Stimulated activated CD4-positive, alpha-beta T cell treated with anti-CD3 and anti-CD28 coated beads, Interleukin-4, amount 100 ng/mL, for 48 hours (primary cell): ENCODE measurements at places on chromosomes 2 and 18.

GRCh38 chr2:229669841-229670240 lies 44.5 kb downstream of the DNER start:
- DNase-seq: no peak

- no peak for DNase-seq
Measured at GRCh38 chr18:14974576-14974975, 226.6 kb downstream of the ANKRD30B start.

DNA sequence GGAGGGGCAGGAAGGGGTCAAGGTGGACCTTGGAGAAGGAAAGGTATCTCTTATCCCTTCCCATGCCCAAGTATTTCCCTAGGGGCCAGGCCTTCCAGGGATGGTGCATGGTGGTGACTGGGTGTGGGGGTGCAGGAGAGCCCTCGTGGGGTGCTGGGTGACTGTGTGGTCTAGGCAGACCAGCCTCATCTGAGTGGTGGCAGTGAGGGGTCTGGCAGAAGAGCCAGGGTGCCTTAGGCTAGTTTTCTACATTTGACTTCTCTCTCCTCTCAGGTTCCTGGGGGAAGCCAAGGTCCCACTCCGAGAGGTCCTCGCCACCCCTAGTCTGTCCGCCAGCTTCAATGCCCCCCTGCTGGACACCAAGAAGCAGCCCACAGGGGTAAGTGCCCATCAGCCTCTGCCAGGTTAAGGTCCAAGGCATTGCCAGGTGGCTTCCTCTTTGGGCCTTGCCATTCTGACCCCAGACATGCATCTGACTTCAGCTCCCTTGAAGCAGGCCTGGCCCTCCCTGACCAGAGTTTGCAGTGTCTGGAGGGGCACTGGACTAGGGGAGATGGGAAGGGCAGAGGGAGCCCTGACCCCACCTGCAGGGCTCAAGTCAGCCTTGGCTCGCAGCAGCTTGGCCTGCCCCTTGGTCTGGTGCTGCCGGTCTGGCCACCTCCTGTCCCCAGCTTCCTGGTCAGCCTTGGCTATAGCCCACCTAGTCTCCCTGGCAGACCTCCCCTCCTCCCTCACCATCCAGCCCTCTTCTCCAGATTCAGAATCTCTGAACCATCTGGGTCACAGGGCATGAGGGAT lies 49.8 kb downstream of the DYSF start:
- no peak for DNase-seq

- DNase-seq: no peak
Measured at GRCh38 chr2:58182527-58182926, 58.6 kb downstream of the FANCL start.

DNA sequence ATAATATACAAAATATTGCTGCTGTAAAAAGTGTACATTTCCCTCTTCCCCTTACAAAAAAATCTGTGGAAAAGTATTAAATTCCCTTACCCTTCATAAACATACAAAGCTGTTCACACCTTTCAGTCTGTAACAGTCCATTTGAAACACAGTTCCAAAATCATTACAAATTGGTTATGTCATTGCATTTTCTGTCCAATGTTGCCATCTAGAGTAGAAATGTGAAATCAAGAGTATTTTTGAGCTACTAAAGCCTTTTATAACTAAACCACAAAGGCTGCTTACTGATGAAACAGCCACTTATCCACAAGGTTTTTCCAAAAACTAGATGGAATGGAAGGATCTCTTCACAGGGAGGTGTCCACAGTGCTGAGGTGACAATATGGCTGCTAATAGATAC lies 72.5 kb downstream of the SS18 start:
- DNase-seq: no peak

DNA sequence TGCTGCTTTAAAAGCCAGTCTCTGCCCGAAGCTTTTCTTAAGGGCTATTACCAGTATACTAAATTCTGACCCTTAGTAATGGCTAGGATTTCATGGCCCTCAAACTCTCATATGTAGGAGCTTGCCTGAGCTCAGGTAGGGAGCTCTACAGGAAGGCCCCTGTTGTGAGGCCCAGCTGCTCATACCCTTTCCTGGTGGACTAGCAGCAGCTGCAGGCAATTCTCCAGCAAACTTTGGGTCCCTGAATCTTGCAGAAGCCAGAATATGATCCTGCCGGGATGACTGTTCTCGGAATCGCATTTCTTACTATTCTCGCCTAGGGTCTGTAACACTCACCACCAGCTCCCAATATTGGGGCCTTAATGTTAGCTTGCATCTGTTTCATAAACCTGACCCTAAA lies 106.4 kb upstream of the SERTAD2 start:
- DNase-seq: no peak

GRCh38 chr2:215594766-215595165 lies 158.9 kb upstream of the FN1 start:
- DNase-seq: no peak

DNA sequence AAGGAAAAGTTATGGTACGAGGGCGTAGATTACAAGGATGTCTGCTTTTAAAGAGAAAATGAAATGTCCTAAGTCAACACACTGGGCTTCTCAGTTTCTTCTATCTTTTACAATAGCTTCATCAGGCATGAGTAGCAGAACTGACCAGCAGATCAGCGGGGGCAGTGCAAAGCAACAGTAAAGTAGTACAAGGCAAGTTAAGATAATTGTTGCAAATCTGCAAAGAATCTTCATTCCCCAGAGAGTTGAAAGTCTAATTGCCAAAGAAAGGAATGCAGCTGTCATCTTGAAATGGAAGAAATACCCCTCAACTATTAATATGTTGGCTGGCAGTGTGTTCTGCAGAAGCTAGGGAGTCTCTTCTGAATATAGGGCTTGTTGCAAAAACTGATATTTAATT lies 60.2 kb upstream of the SLC39A10 start:
- DNase-seq: no peak

GRCh38 chr2:21291426-21291825 lies 167.7 kb downstream of the TDRD15 start:
- no peak for DNase-seq

DNA sequence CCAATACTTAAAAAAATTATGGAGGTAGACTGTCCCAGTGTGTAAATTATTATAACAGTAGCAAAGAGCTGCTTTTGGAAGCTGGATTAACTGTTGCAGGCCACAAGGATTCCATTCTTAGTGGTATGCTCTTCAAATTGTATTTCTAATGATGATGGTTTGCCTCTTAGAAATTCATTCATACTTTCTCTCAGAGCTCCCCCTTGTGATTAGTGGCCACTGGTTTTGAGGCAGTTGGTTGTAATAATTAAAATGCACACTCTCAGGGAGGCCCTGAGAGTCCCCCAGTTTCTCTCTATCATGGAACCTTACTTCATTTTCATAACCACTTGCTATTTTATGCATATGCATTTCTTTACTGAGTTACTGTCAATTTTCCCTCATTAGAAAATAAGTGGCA lies 122.5 kb downstream of the PLA2R1 start:
- no peak for DNase-seq

- no peak for DNase-seq
Measured at GRCh38 chr18:3867864-3868311, 417.9 kb downstream of the TGIF1 start.

GRCh38 chr2:46644690-46645385 lies 165.5 kb downstream of the TMEM247 start:
- DNase-seq: no peak

- no peak for DNase-seq
Measured at GRCh38 chr2:168189835-168190569, 57.4 kb downstream of the STK39 start.

GRCh38 chr2:7931808-7932207 lies 750.0 kb upstream of the ID2 start:
- no peak for DNase-seq

DNA sequence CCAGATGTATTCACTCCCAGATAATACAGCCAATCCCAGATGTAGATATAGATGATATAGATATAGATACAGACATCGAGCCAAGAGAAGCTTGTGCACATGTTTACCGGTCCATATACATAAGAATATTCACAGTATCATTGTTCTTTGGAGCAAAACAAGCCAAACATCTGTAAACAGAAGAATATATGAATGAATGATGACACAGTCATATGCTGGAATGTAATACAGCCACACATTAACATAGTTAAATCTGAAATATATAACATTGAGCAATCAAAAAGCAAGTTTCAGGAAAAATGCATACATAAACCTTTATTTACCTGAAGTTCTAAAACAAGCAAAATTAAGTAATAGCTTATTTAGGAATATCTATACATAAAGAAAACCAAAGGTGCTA lies 182.5 kb downstream of the TXNL1 start:
- DNase-seq: no peak

GRCh38 chr2:232333361-232334135 lies 45.0 kb upstream of the ALPP start:
- no peak for DNase-seq

DNA sequence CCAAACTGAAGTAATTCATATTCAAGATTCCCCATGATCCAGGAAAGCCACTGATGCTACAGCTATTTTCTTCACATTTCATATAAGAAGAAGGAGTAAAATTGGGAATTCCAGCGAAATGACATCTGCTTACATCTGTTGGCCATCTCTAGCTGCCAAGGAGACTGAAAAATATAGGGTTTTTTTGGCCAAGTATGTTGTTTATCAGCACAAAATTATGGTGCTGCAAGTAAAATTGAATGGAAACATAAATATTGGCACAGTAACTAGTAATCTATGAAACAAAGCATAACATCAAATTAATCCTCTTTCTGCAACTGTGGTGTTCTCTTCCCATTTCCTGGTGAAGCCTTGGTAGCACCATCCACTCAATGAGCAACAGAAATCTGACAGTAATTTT lies 649.5 kb upstream of the ZNF804A start:
- DNase-seq: no peak

- DNase-seq: no peak
Measured at GRCh38 chr2:113200736-113201490, 27.1 kb downstream of the PSD4 start.

DNA sequence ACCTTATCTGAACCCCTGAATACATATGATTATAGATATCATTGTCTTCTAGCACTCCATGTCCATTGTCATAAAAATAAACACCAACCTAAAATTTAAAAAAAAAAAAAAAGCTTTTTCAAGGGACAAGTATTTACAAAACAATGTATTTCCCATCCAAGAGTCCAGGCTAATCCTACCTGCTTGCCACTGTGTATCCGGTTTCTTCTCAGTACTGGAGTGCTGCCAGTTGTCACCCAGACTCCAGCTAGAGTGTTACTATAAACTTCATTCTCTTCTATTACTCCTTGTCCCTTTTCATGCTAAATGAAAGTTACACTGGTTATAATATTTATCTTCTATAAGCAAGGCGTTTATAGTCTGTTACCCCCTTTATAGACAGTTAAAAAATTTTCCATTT lies 35.8 kb downstream of the MSH6 start:
- no peak for DNase-seq

DNA sequence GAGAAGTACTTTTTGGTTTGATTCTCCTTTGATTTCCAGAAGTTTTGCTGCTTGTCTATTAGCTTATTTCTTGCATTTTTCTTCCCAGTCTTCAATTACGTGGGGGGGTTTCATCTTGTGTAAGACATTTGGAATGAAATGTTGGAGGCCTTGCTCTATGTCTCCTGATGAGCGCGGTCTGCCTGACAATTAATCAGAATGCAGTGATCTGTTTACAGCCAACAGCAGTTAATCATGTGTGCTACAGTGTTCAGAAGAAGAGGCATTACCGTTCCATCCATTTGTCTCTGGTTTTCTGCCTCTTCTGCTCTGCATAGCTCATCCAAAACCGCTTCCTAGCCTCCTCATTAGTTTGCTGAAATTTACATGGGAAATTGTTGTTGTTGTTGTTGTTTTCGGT lies 134.4 kb upstream of the ST6GAL2 start:
- DNase-seq: no peak

GRCh38 chr2:227221120-227221519 lies 56.7 kb downstream of the COL4A3 start:
- DNase-seq: no peak

- DNase-seq: no peak
Measured at GRCh38 chr2:52269696-52270485, 1238.0 kb upstream of the NRXN1 start.

DNA sequence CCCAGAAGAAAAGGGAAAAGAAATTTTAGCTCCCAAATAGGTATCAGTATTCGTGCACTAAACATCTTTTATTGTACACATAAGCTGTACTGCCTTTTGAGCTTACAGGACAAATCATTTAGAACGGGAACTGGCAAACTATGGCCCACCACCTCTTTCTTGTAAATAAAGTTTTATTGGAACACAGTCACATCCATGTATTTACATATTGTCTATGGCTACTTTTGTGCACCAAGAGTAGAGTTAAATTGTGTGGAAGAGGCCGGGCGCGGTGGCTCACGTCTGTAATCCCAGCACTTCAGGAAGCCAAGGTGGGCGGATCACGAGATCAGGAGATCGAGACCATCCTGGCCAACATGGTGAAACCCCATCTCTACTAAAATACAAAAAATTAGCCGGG lies 5.7 kb downstream of the TM4SF20 start:
- no peak for DNase-seq

DNA sequence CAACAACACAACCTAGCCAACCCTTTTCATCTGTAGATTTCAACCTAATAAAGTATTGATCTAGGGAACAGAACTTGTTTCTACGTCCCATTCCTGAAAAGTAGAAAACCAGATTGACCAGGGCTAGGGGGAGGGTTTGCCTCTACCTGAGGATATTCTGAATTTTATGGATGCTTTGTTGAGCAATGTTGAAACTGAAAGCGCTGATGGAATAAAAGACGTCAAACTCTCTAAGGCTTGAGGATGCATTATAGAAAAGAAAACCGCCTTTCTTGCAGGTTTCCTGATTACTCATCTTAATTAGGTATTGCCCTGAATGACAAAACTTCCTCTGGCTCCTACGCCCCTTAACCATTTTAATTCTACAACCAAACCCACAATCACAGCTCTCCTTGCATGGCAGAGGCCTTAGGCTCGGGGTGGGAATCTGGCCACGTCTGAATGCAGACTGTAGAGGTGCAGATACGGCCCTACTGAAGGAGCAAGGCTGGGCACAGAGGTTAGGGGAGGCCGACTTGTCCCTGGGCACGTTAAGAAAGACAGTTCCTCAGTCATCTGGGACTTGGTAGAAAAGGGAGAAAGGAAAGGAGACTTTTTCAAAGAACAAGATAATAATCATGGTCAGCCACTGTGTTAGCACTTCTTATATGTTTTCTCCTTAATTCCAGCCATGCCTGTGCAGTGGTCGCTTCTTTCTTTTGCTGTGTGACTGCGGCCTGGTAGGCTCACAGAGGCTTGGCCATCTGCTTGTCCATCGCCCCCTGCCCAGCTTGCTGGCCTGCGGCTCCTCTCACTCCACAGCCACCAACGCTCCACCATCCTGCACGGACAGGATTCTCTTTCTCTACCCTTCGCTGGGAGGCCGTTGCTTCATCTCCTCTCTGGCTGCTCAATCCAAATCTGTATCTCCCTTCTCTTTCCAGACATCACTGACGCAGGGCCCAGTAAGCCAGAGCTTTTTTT lies 209.5 kb downstream of the VAPA start:
- DNase-seq: no peak

GRCh38 chr18:4455113-4455811 lies at the start of gene DLGAP1:
TSS of gene DLGAP1 (minus strand) at chr18:4455307.
- no peak for DNase-seq

- DNase-seq: no peak
Measured at GRCh38 chr2:220628252-220628651, 943.9 kb downstream of the EPHA4 start.

GRCh38 chr2:143476336-143477087 lies 347.3 kb downstream of the ARHGAP15 start:
- DNase-seq: no peak
